COR-L47 (cell line): ENCODE measurements at places on chromosomes 1 and 21.

- DNase-seq: peak; percentile 49
Observed at GRCh38 chr21:45138199-45139002, 64.0 kb downstream of the ADARB1 start.

- DNase-seq: no peak
Observed at GRCh38 chr1:59004755-59005154, 220.9 kb upstream of the JUN start.

DNA sequence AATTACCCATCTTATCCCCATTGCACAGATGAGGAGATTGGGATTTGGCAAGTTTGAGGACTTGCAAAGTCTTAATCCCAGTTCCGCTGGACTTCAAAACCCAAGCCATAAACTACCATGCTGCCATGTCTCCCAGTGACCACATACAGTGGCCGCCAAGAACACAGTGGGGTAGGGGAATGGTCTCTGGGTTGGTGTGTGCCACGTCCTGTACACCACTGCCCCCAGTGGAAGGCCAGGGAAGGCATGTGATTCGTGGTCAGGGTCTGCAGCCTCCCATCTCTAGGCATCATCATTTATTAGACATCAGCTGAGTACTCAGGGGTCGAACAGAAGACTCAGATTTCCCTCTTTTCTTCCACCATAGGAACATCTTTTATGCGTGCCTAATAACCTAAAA is 76.0 kb downstream of the MAN1C1 start:
- no peak for DNase-seq

DNA sequence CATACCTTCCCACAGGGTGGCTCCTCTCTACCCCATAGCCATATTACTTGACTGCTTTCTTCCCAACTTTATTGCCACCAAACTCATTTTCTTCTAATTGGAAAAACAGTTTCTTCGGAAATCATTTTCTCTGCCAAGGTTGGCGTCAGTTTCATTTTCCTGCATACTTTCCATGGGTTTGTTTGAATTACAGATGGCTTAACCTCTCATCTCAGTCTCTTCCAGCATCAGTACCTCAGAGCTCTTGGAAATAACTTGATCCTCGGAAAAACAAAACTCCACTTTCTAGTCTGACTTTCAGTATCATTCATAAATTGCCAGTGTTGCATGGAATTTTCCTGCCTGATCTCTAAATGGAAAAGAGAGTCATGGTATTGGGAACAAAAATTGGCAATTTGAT is 20.3 kb upstream of the PRDM2 start:
- no peak for DNase-seq

DNA sequence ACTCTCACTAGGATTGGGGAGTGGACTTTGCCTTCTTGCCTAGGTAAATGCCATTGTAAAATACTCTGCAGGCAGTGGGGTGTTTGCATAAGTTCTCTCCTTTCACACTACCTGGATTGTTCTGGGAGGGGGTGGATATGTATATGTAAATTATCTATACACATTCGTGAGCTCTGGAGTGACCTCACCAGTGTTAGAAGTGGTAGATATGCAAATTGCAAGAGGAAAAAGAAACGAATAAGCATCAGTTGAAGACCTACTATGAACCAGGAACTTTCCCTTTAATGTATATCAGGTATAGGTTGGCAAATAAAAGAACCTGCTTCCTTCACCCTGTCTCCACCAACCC is 1.5 kb upstream of the ARHGEF11 start:
- no peak for DNase-seq

DNA sequence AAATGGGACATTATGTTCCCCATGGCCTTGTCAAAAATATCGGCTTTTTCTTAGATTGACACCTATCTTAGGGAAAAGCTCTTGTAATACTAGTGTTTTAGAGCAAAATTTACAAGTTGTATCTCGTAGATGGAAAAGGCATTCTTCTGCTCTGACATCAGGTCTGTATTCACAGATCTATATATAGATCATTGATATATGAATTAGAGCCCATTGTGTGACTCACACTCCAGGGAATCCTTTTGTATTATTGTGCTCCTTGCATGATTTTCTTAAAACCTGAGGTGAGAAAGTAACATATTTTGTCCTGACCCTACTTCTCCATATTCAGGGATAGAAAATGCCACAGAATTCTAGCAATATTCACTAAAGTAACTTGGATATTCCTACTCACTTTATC is 1160.8 kb upstream of the B3GALT2 start:
- DNase-seq: no peak

GRCh38 chr1:235074523-235075047 is 54.1 kb downstream of the TOMM20 start:
- DNase-seq: peak; percentile 82

GRCh38 chr1:151939141-151939540 is 29.8 kb upstream of the THEM4 start:
- DNase-seq: no peak

DNA sequence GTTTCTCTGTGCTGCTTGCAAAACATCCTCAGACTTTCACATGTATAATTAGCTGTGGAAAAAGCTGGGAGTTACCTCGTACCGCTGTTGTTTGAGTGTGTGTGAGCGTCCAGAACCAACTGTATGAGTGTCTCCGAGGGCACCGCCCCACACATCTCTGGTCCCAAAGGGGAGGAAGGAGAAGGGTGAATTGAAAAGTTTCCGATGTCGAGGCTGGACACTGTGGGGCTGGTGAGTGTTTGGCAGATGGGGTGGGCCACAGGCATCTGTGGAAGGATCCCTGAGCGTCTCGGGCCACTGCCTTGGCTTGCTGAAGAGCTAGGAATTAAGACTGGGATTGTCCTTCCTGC is 1.2 kb downstream of the ATP2B4 start:
- no peak for DNase-seq

DNA sequence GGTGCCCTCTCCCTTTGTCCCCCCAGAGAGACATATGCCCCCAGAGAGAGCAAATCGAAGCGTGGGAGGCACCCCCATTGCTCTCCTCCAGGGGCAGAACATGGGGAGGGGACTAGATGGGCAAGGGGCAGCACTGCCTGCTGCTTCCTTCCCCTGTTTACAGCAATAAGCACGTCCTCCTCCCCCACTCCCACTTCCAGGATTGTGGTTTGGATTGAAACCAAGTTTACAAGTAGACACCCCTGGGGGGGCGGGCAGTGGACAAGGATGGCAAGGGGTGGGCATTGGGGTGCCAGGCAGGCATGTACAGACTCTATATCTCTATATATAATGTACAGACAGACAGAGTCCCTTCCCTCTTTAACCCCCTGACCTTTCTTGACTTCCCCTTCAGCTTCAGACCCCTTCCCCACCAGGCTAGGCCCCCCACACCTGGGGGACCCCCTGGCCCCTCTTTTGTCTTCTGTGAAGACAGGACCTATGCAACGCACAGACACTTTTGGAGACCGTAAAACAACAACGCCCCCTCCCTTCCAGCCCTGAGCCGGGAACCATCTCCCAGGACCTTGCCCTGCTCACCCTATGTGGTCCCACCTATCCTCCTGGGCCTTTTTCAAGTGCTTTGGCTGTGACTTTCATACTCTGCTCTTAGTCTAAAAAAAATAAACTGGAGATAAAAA is 8.4 kb downstream of the EFNA3 start:
- no peak for DNase-seq

DNA sequence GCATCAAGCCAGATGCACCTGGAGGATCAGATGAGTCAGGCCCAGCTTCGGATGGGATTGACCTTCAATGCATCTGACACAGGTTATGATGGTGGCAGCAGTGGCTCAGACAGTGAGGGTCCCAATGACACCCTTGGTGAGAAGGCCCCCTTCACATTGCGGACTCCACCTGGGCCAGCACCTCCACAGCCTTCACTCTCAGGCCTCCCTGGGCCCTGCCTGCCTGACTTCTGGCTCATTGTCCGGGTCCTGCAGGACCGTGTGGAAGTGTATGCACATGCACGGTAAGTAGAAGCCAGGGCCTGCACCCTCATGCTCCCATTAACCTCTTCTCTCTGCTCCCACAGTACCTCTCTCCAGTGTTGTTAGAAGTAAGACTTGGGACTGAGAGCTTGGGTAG is 20.8 kb downstream of the HYI start:
- DNase-seq: no peak

DNA sequence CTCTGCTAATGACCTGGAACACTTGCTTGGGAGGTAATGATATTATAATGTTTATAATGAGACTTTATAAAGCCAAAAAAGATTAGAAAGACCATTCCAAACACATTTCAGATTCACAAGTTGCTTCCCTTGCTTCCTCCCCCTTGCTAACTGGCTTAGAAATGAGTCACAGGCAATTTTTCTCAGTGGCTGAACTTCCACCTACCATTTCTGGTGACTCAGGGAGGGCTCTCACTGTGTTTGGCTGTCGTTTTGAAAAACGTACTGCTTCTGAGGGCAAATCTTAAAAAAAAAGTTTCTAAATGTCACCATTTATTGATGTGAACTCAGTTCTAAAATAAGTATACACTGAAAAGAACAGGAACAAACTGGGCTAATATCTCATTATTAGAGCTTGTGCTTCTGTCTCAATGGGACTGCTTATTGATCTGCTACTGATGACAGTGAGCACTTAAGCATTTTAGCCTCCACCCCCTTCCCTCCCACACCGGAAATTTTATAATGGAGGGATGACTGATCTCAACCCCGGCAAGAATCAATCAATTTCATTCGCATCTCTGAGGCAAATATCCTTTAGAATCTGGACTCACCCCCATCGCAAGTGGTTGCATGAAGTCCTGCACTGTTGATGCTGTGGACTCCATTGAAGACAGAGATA is 278.3 kb downstream of the KCTD3 start:
- no peak for DNase-seq

- DNase-seq: no peak
Observed at GRCh38 chr1:247459507-247459906, 1.6 kb upstream of the OR2B11 start.

DNA sequence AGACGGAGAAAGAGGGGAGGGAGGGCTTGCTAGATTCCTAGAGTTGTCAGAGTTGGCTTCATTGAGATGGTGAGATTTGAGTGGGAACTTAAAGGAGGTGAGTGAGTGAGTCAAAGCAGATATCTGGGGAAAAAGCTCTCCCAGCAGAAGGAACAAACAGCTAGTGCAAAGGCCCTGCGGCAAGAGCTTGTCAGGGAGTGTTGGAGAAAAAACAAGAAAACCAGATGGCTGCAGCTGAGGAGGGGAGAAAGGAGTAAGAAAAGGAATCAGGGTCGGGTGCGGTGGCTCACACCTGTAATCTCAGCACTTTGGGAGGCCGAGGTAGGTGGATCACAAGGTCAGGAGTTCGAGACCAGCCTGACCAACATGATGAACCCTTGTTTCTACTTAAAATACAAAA is 40.3 kb upstream of the SPOCD1 start:
- no peak for DNase-seq

GRCh38 chr1:179709841-179710329 is 33.2 kb upstream of the FAM163A start:
- DNase-seq: no peak

DNA sequence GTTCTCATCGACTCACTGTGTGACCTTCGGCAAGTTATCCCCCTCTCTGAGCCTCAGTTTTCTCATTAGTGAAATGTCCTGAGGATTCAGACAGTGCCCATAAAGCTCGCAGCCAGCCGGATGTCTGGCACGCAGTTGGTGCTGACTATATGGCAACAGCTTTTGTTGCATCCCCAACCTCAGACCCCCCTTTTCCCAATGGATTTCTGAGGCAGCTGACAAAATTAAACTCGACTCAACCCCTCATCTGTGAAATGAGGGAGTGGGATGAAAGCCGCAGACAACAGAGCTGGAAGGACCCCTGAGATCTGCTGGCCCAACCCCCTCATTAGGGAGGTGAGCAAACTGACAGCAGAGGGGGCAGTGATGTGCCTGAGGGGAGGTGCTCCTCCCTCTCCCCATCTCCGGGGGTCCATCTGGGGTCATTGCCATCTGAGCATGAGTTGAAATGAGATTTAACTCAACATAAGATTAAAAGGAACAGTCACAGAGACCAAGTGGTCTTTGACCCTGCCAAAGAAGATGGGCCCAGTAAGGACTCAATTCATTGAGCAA is 40.4 kb downstream of the NKAIN1 start:
- no peak for DNase-seq

GRCh38 chr1:150183061-150183460 is 33.3 kb downstream of the PLEKHO1 start:
- no peak for DNase-seq
